ENCODE measurements at places on chromosomes 4 and X.

- DNase-seq: no peak
Observed at GRCh38 chrX:34382416-34382815, 250.3 kb upstream of the FAM47A start.

- no peak for DNase-seq
Observed at GRCh38 chr4:68963374-68963773, 11.8 kb upstream of the UGT2A3 start.

GRCh38 chrX:42541554-42541953 lies 236.4 kb downstream of the PPP1R2C start:
- no peak for DNase-seq

- DNase-seq: no peak
Observed at GRCh38 chr4:33160126-33160525, 2440.0 kb downstream of the PCDH7 start.

GRCh38 chr4:181330654-181331201 lies 912.5 kb upstream of the TENM3 start:
- no peak for DNase-seq

GRCh38 chrX:67290489-67291220 lies 253.2 kb upstream of the AR start:
- DNase-seq: no peak

DNA sequence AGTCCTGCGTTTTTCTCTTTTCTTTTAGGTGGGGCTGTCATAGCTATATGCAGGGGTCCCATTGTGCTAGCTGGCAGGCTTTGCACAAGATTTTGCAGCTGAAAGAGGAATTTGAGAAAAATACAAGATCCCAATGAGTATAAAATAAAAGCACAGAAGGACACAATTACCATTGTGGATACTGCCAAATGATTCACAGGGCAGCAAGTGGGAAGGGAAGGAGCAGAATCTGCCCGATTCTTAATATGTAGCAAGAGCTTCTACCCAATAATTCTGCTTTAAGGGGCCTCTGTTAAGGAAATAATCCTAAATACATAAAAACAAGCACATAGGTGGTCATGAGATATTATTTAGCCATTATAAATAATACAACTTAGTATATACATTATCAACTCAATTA lies 25.9 kb upstream of the ING2 start:
- no peak for DNase-seq

DNA sequence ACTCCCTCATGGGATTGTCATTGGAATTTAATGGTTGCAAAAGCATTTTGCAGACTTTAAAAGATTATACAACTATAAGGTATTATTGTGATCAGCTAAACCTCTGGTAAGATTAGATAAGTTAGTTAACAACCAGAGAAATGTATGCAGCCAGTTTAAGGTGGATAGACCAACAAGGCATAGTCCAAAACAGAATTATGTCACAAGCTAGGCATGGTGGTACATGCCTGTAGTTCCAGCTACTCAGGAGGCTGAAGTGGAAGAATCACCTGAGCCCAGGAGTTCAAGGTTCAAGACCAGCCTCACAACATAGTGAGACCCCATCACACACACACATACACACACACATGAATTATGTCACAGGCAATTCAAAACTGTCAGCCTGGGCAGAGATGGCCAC lies 54.7 kb upstream of the KLHL13 start:
- DNase-seq: no peak

GRCh38 chrX:71224098-71224708 lies 1.2 kb downstream of the GJB1 start:
- DNase-seq: no peak

DNA sequence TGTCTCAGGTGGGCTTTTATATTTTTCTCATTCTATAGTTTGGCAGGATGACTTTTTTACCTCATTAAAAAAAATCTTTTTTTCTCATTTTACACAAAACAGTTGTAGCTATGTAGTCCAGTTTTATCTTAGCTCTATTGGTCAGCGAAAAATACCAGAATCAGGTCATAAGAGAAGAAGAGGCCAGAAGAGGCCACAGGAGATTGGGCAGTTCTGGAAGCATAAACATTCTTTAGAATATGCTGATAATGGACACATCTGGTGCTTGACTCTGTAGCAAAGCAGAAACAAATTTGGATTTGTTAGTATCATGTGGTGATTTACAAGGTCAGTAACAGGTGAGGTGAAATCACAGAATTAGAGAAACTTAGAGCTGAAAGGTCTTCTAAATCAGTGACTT lies 66.6 kb upstream of the ARHGAP24 start:
- no peak for DNase-seq

GRCh38 chr4:89558147-89558546 lies 250.5 kb upstream of the GPRIN3 start:
- DNase-seq: no peak

DNA sequence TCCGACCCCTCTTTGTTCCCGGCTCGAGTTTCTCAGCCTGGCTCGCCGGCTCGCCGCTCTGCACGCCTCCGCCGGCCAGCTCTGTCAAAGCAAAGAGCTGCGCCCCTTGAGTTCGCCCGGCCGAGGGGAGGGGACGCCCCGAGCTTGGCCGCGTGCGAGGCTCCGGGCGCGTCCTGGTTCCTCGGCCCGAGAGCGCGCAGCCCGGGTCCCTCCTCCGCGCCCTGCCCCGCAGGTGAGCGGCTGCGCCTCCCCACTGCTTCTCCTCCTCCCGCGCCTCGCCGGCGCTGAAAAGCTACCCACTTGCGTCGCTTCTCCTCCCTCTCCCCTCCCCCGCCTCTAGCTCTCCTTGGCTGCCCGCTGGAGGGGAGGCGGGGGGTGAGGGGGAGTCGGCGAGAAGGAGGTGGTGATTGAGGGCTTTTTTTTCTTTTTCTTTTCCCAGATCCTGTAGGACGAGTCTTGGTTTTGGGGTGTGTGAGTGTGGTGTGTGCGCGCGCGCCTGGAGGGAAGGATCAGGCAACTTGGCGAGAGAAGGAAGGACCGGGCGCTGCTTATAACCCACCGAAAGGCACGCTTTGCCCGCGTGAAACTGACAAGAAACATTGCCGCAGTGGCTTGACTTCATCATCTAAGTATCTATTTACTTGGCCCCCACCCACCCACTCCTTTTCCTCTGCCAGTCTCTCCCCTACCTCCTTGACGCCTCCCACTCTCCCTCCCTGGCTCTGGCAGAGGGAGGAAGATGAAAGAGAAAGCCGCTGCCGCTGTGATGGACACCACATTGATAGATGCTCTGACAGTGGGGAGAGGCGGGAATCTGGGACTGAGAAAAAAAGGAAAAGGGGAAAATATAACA lies at the start of gene LEF1:
Gene LEF1 (minus strand): TSS at position 262 of the 853 bp plus-strand sequence. CDS start 1,165 bp downstream, outside the sequence.
- no peak for DNase-seq

DNA sequence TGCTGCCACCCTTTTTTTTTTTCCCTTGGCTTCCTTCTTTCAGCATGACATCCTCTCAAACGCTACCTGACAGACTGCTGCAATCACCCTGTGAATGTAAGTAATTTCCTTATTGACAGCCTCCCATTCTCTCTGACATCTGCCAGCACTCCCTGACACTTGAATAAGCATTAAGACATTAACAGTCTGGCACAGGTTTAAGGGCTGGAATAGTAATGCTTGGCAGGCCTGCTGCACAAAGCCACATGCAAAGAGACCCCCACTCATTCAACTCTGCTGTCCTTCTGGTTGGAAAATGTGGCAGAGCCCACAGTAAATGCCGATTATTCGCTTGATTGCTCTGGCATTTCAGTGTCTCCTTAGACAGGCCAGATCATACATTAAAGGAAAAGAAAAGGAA lies 28.1 kb upstream of the RASGEF1B start:
- no peak for DNase-seq

GRCh38 chrX:150514462-150514861 lies 54.0 kb upstream of the MTM1 start:
- no peak for DNase-seq

DNA sequence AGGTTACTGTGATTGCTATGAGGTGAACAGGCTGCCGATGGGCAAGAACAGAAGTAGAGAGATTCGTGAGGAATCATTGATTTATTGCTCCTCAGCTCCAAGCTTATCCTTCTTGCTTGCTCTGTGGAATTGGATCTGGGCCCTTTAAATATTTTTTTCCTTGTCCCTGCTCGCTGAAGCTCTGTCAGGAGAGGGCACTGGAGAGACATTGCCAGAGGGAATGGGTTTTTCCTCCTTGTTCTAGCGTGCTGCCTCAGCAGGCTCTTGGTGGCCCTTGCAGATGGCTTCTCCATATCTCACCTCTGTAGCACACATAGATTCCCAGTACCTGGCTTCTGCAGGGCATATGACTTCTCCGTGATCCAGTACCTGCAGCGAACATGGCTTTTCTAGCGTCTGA lies 67.4 kb downstream of the CNGA2 start:
- DNase-seq: no peak

DNA sequence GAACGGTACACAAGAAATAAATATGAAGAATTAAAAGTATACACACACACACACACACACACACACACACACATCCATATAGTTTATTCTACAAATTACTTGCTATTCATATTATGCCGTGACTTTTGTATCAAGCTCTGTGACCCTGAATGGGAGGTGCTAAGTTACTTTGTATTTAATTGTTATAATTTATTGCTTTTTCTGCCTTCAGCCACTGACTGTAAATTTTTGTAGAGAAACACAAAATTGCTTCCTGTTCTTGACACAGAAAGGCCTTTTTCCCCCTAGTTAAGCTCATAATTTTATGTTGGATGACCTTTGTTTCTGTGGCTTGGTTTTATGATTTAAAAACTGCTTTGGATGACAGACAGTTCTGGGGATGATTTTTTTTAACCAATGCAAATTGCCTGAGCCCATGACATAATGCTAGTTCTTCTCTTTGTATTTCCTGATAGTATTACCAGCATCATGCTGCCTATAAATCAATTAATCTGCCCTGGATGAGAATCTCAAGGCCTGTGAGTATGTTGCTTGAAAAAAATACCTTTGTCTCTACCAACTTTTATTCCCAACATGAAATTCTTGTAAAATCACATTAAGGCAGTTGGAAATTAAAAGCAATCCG lies 140.0 kb downstream of the FMR1NB start:
- no peak for DNase-seq

- no peak for DNase-seq
Observed at GRCh38 chrX:33465137-33465536, 253.8 kb upstream of the DMD start.

- no peak for DNase-seq
Observed at GRCh38 chrX:12814420-12814819, 23.2 kb downstream of the PRPS2 start.

DNA sequence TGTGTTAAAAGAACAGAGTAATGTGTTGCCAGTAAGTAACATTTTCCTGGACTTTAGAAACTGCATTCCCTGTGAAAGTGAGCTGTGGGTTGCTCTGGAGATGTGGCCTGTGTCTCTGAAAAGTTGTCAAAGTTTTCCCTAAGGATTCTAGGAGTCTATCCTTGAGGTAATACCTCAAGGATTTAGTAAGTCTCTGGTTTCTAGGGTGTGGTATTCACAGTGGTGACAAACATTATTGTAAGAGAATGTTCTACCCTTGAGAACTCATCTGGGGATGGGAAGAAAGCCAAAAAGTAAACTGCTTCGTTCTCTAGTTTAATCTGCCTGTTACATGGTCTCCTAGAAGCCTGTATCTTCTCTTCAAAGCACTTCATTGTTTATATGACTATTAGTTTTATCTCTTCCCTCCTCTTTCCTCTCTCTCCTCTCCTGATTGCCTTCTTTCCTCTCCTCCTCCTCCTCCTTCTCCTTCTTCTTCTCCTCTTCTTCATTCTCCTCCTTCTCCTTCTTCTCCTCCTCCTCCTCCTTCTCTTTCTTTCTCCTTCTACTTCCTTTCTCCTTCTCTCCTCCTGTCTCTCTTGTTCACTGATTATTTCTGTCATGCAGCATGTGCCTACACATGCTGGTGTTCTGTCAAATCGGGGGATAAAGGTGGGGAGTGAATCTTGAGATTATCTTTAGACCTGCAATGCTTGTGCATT lies 321.3 kb downstream of the PTTG2 start:
- DNase-seq: no peak

- DNase-seq: no peak
Observed at GRCh38 chr4:165502916-165503907, 124.4 kb downstream of the CPE start.

- no peak for DNase-seq
Observed at GRCh38 chrX:139199933-139200332, 330.6 kb upstream of the F9 start.

DNA sequence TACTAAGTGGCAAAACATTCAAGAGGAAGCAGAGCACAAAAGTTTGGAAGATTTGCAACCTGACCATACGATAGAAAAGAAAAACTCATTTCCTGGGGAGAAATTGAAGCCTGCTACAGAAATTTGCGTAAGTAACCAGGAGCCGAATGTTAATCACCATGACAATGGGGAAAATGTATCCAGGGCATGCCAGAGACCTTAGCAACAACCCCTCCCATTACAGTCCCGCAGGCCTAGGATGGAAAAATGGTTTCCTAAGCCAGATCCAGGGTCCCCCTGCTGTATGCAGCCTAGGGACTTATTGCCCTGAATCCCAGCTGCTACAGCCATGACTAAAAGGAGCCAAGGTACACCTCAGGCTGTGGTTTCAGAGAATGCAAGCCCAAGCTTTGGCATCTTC lies 472.2 kb upstream of the KLHL4 start:
- DNase-seq: no peak

- DNase-seq: no peak
Observed at GRCh38 chr4:78951862-78952472, 12.7 kb upstream of the PAQR3 start.

DNA sequence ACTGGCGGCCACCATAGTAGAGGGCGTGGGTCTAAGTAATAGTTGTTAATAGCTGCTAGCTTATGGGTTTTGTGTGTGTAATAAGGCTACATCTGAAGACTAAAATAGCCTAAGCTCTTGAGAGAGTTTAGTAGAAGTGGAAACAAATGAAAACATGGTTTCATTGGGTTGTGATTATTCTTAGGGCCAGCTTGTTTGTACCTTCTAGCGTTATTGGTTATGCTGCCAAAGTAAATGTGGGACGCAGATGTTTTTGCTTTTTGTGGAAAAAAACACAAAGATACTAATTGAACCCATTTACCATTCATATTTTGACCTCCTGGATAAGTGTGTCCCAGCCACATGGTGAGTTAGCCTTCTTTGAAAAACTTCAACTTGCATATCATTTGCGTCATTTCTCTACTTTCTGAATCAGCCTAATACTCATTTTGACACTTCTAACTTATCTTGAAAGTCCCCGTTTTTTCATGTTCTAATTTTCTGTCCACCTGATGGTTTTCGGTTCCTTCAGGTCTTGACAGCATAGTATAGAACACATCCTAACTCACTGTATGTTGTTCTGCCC lies 305.3 kb downstream of the FRMPD4 start:
- no peak for DNase-seq

DNA sequence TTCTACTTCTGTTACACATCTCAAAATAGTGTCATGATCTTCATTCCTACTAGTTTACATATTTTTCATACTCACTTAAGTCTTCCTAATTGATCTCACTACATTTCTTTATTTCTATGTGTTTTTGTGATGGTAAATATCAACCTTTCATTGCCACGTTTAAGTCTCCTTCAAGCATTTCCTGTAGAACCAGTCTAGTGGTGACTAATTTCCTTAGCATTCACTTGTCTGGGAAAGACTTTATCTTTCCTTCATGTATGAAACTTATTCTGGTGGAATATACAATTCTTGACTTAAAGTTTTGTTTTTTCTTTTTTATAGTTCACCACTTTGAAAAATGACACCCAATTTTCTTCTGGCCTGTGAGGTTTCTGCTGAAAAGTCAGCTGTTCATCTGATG lies 181.4 kb upstream of the NEIL3 start:
- no peak for DNase-seq

All from stimulated activated CD4-positive, alpha-beta T cell treated with anti-CD3 and anti-CD28 coated beads, Interleukin-1b, Interleukin-23, amount 100 ng/mL, for 1 hour (primary cell).